Stimulated activated CD4-positive, alpha-beta T cell treated with anti-CD3 and anti-CD28 coated beads, Interleukin-2, amount 100 ng/mL, for 24 hours (primary cell): ENCODE measurements at places on chromosomes 3 and 15.

DNA sequence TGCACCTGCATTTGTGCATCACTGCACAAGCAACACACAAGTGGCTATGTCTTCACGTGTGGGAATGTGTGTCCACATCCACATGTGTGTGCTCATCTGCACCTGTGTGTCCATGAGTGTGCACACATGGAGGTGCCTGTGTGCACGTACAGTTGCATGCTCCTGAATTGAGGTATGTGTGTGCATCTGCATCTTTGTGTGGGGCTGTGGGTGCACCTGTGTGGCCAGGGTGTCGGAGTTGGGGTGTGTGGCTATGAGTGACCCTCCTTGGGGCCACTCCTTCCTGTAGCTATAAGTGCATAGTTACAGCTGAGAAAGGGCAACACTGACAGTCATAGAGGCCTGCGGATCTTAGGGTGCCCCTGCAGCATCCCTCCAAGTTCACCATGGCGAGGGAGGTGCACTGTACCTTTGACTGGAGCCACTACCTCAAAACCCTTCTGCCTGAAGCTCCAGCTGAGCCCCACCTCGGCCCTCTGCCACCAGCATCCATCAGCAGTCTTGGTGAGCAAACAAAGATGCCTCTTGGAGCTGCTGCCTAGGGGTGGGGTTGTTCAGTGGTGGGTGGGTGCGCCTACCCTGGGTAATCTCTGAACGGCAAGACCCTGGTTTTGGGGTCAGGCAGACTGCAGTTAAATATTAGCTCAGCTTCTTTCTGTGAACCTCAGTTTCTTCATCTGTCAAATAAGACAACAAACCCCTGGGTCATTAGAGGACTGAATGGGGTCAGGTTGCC, 5.2 kb upstream of the HHATL start:
- no peak for DNase-seq

- DNase-seq, result no peak
Observed at GRCh38 chr3:150319900-150320299, 88.2 kb upstream of the TSC22D2 start.

DNA sequence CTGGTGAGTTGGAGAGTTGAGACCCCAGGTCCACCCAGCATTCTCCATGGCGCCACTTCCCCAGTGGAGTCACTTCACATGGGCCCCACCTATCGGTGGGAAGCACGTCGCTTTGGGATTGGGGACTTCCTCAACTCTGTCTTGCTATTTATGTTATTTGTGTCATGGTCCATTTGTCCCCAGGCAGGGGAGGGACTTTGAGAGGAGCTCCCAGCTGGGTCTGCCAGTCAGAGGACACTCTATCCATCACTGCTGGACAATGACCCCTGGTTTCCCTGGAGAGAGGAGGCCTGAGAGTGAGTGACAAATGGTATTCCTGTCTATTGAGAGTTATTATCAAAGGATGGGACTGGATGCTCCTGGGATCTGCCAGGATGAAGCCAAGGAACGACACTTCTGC, 127.6 kb downstream of the RAB11A start:
- DNase-seq, result no peak

DNA sequence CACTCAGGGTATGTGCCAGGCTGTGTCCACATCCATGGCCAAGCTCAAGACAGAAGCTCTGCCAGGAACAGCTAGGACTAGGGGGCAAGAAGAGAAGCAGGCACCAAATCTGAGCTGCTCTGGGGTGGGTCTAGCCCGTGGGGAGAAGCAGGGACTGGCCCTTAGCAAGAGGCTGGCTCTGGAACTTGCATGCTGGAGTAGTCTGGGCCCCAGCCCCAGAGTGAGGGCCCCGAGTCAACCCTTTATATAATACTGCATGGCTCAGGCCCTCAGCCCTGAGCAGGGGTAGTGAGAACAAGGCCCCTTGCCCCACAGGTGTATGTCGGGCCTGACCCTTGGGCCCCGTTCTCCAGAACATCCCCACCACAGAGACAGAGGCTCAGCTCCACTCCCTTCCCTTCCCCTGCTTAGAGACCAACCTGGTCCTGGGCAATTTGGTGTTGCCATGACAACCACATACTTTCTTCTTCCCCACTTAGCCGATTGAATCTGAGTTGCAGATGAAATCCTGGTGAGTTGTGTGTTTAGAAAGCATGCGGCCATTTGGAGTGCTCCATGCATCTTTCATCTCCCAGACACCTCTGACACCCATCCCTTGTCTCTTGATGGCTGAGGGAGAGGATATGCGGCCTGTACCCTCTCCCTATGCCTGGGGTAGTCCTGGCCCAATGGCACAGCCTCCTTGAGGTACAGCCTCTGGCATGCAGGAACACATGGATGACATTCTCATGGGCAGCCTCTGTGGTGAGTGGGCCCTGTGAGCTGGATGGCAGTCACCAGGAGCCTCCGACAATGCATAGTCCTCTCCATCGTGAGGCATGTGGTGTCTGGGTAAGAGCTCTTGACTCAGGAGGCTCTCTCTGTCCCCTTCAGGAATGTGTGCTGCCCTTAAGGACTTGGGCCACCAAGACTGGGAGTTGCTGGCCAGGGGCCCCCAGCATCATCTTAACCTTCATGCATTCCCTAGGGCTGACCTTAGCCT, 29.2 kb upstream of the SFMBT1 start:
- DNase-seq, result no peak

GRCh38 chr3:11810276-11810675, 36.4 kb downstream of the TAMM41 start:
- no peak for DNase-seq

DNA sequence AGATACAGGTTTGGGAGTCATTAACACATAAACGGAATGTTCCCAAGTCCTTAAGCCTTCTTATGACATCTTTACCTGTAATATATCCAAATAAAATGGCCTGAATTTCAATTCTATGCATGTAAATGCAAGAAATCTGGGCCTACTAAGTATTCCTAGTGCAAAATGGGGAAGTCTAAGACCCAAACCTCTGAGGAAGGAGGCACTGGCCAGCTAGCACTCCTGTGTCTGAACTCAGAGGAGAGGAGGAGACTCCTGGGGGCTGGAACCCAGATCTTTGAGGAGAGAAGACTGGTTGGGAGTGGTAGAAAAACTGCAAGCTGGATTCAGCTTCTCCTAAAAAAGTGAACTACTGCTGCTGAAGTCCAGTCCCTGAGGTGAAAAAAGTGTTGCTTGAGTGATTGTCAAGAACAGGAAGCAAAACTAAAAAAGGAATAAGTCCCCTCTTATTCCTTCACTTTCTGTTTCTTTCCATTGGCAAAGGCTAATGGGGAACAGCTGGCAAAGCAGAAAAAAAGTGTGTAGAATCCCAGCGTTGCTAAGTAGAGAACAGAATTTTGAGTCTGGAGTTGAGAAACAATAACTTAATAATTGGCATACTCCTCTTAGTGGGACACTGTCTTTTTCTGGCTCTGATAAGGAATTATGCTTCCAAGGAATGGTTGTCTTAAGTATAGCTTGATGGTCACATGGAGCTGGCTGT, 54.8 kb upstream of the ATP2C1 start:
- no peak for DNase-seq

DNA sequence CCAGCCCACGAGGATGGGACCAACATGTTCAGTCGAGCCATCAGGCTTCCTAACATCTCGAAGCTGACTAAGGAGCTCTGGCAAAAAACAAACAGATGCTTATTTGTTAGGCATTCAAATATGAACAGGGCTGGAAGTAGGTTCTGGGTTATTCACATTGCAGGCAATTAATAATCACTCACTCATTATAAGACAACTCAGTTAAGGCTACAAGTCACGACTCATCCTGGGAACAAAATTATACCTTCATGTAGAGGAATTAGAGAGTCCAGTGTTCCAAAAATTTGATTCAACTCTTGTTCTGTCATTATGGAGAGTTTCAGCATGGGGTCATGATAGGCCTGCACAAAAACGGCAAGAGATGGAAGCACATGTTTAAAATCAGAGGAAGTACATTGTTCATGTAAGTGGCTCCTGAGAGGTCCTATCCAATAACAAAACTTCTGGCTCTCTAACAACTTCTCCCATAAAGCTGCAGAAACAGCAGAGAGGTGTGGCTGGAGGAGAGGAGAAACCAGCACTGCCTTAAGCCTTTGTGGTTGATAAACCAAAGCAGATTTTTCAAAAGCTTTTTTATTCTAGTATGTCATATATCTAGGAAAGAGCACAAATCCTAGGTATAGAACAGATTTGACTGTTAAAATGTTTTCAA, 50.6 kb downstream of the ARHGEF3 start:
- DNase-seq, result no peak

DNA sequence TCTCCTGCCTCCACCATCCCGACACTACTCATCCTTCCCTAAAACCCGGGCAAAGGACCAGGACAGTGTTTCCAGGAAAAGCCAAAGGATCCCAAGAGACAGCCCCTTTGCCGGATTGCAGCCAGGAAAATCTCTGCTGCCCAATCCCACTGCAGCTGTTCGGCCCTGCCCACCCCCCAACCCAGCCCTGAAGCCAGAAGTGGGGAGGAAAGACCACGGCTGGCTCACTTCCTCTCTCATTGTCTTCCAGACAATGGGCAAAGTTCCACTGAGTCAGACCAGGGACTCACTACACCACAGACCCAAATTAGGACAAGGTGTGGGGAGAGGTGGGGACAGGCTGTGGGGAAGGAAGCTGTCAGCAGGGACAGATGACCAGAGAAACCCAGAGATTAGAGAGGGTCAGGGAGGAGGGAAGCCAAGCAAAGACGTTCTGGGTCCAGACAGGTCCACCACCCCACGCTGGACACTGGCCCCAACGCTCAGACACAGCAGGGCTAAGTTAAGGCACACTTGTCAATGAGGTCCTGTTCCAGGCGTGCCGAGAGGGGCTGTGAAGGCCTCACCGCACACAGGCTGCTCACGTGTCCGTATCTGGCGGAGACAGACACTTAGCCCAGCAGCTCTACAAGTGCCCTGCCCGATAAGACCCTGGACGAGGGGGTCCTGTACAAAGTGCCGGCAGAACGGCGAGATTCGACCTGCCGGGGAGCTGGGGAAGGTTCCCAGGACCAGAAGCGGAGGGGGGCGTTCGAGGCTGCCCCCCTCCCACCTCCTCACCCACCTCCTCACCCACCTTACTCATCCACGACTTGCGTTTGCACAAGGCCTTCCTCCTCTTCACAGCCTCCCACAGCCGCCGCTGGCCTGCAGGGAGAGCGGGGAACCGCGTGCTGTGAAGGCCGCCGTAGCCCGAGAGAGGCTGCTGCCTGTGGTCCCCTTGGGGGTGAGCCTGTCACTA, 21.9 kb downstream of the TNK2 start:
- no peak for DNase-seq

- DNase-seq, result peak; percentile 23
Observed at GRCh38 chr3:195251336-195252065, 19.5 kb downstream of the XXYLT1 start.

DNA sequence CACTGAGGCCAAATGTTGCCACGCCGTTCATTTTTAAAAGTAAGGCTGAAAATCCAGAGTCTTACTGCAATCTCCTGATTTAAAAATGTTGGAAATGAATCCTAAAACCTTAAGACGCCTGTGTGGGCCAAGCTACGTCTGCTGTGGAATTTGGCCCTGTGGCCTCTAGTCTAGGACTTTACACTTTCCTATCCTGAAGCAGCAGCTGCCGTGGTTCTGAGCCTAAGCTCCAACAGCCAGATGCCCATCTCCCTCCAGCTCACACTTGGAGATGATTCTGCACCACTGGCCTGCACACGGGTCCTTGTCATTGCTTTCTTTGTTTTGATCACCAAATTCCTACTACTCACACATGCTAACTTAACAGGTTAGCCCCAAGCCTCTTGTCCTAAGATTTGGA, 286.4 kb upstream of the LYSMD4 start:
- DNase-seq, result no peak

DNA sequence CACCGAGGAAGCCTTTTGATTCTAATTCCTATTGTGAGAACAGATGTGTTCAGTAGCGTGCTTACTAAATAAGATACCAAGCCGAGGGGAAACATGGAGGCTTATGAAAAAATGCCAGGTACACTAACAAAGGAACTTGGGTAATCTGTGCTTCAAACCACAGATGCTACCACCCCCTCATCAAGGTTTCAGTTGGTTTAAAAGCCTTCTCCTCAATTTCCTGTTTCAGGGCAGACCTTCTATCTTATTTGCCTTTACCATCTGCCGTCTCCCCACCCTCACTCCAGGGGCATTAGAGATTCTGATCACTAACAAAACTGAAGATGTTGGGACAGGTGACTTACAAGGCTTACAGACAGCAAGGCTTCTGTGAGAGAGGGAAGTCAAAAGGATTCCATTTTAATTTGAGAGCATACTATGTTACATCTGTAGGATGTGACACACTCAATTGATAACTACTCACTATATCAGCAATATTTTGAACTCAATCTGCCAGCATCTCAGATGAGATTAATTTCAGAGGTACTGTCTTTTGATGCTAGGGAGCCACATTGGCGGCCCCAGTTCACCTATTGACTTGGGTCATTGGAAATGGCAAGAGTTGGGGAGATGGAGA, 60.6 kb upstream of the PLCL2 start:
- no peak for DNase-seq

DNA sequence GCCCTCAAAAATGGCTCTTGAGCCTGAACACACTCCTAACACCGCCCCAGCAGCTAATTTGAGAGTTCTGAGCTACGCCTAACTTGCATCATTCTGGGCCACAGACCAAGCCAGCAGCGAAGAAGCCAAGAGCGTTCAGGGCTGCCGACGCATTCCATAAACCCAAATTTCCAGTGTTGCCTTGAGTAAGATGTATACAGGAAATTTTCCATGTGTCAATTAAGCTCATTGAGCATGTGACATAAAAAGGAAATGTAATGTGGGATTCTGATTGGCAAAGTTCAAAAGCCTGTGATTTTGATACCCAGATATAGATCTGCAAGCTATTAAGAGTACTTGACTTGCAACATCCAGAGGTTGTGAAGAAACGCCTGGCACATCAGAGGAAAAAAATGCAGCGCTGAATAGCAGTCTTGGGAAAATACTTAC, 148.6 kb upstream of the NR2F2 start:
- no peak for DNase-seq

DNA sequence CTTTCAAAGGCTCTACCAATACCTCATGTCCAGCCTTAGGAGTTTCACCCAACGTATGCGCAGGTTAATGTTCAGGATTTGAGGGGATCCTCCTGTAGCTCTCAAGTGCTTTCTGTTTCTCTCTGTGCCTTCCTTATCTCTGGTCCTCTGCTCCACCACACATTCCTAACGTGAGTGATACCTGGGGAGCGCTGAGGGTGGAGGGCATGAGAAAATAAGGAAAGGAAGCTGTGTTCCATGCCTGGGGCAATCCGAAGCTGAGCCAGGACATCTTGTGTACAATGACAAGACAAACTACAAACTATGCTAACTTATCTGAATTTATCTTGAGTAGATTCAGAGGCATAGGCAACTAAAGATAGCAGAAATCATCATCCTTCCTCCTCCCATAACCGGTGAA, 136.4 kb downstream of the SST start:
- no peak for DNase-seq
